ENCODE measurements at places on chromosomes 2 and 18.

DNA sequence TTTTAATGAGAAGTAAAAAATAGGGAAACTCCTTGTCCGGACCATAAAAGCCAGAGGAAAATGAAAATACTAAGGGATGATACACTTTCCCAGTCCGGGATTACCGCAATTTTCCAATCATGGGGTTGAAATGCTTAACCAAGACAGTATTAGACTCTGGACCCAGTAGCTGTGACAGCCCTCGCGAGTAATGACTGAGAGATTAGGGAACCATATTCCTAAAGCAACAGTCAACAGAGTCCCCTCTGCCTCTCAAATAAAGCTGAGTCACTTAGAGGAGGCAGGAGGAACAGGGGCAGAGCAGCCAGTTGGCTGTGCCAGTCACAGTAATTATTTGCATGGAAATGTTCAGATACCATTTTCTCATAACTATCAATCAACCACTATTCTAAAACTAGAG, 34.8 kb downstream of the GPATCH11 start:
- DNase-seq, result no peak

DNA sequence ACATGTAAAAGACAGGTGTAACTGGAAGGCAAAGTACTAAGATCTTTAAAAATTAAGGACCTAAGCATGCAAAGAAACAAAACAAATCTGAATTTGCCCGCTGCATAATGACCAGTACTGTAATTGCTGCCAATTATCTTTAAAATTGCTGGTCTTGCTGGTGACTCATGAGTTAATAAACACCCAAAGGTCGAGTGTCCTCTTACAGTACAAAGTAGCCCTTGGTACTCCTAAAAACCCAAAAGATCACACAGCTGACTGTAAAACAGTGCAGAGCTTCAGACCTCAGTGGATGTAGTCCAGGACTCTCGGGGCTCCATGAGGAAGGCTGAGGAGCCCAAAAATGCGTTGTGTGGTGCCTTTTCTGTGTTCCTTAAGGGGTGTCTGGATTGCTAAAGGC, 308.7 kb downstream of the CNTNAP5 start:
- DNase-seq, result no peak

DNA sequence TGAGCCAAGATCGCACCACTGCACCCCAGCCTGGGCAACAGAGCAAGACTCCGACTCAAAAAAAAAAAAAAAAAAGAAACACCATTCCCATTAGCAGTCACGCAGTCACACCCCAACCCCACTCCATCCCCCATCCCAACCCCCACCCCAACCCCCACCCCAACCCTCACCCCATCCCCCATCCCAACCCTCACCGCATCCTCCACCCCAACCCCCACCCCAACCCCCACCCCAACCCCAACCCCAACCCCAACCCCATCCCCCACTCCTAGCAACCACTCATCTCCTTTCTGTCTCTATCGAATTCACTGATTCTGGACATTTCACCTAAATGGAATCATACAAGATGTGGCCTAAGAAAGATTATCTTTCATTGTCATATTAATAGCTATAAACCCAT, 25.9 kb upstream of the ATP9B start:
- peak; percentile 30 for DNase-seq

DNA sequence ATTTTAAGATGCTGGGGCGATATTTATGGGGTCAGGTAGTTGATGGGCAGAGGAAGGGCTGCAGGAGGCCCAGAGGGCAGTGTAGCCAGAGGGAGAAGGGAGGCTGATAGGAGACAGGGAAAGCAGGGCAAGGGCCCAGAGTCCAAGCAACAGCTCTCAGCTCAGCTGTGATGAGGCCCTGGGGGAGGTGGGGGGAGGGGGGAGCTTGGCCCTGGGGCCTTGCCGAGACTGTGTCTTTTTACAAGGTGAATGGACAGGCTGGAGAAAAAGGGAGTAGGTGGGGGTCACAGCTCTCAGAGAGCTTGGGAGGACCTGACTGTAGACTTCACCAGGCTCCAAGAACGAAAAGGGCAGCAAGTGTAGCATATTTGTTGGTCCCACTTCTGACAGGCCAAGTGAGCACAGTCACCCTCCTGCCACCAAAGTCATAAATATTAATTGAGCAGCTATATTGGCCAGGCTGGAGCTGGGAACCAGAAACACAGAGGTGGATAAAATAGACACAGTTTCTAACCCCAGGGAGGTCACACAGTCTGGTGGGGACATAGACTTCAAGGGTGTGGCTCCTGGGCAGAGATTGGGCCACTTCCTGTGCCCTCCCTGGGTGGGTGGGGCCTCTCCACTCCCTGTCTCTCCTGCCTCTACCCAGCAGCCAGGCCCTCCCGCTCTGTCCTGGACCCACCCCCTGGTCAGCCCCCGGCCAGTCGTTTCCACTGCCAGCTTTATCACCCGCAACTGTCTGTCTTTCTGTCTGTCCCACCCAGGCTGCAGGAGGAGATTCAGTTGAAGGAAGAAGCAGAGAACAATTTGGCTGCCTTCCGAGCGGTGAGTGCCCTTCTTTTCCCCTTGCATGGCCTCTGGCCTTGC, 1.4 kb downstream of the DES start:
- DNase-seq, result no peak

GRCh38 chr2:181885096-181885495, 6.4 kb upstream of the ITPRID2 start:
- no peak for DNase-seq

- DNase-seq, result no peak
These were observed 262.5 kb downstream of the TGIF1 start for GRCh38 chr18:3712491-3712890.

- no peak for DNase-seq
These were observed 3.0 kb downstream of the SLC35F6 start for GRCh38 chr2:26767129-26767528.
